ENCODE measurements at places on chromosomes 16 and 17. TPM values are rescaled to one million over a fixed set of nuclear protein-coding genes. Genes with fewer than 3 reads are reported as not detected.

PRSS33 gene
- 4.4 TPM for polyA plus RNA-seq

PYDC1 gene
- not detected for polyA plus RNA-seq

KRTAP3-2 gene
- not detected for polyA plus RNA-seq

KRTAP4-1 gene
- polyA plus RNA-seq: not detected

PHOSPHO1 gene
- polyA plus RNA-seq: 99.5 TPM

CDT1 gene
- 11.9 TPM for polyA plus RNA-seq

CDH8 gene
- polyA plus RNA-seq: 0.83 TPM

GRCh38 chr17:58360296-58361063 lies 8.5 kb upstream of the SUPT4H1 start:
- DNase-seq: peak; percentile 37

DNA sequence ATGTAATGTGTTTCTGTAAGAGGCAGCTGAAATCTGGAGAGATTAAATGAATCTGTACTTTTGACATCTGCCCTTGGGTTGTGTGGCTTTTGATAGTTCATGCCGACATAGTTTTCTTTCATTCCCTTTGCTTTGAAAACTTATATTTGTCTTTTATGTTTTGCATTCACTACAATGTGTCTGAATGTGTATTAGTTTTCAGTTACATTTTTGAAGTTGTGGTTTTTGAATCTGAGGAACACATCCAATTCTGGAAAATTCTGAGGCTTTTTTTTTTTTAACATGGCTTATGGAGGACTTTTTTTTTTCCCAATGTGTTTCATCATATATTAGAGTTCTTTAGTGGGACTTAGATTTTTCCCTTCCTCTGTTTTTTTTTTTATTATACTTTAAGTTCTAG lies 683.7 kb upstream of the SOX9 start:
- DNase-seq: no peak

DNA sequence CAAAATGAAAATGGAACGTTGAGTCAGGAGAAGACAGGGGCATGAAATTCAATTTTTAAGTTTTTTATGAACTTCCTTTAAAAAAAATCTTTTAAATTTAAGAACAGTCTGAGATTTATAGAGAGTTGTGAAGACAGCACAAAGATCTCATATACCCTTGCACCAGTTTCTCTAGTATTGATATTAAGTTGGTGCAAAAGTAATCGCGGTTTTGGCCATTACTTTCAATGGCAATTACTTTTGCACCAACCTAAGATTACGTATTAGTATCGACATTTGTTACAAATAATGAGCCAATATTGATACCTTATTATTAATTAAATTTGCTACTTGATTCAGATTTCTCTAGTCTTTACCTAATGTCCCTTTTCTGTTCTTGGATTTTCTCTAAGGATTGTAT lies 684.4 kb upstream of the CDH8 start:
- DNase-seq: no peak

DNA sequence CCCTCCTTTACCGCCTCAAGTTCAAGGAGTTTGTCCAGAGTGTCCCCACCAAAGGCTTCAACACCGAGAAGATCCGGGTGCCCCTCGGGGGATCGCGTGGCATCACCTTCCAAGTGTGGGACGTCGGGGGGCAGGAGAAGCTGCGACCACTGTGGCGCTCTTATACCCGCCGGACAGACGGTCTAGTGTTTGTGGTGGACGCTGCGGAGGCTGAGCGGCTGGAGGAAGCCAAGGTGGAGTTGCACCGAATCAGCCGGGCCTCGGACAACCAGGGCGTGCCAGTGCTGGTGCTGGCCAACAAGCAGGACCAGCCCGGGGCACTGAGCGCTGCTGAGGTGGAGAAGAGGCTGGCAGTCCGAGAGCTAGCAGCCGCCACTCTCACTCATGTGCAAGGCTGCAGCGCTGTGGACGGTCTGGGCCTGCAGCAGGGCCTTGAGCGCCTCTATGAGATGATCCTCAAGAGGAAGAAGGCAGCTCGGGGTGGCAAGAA lies 1.1 kb downstream of the ARL4D start:
- DNase-seq: peak; percentile 55

GRCh38 chr17:35167666-35168065 lies 20.0 kb downstream of the UNC45B start:
- DNase-seq: no peak

DNA sequence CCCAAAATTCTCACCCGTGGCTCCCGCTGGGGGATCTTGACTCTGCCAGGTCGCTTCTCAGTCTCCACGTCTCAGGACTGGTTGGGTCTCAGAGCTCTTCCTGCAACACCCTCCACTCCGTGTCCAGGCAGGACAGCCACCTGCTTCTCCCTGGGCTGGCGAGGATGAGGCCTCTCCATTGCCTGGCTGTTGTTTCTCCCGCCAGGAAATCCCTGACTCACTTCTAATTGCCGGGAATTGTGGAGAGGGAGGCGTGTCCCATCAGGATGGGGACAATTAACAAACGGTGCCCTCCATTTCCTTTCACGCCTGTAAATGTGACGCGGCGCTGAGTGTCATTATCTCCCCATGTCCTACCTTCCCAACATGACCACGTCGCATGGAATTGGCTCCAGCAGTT lies 204.5 kb downstream of the RBFOX3 start:
- no peak for DNase-seq

- DNase-seq: no peak
Measured at GRCh38 chr16:54210452-54211125, 76.0 kb downstream of the IRX3 start.

DNA sequence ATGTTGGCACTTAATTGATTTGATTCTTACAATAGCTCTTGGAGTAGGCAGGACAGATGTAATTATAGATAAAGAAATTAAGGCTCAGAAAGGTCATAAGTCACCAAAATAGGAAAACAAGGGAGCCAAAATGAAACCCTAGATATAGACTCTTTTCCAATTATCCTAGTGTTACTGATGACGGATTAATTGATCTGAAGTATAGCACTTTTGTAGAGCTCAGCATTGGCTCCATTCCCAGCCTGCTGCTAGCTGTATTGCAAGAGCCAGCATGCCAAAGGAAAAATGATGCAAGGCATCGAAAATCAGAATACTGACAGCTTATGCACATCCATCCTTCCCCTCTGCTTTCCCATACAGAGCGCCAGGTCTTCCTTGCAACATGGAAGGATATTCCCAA lies 21.6 kb upstream of the RASL10B start:
- DNase-seq: no peak

DNA sequence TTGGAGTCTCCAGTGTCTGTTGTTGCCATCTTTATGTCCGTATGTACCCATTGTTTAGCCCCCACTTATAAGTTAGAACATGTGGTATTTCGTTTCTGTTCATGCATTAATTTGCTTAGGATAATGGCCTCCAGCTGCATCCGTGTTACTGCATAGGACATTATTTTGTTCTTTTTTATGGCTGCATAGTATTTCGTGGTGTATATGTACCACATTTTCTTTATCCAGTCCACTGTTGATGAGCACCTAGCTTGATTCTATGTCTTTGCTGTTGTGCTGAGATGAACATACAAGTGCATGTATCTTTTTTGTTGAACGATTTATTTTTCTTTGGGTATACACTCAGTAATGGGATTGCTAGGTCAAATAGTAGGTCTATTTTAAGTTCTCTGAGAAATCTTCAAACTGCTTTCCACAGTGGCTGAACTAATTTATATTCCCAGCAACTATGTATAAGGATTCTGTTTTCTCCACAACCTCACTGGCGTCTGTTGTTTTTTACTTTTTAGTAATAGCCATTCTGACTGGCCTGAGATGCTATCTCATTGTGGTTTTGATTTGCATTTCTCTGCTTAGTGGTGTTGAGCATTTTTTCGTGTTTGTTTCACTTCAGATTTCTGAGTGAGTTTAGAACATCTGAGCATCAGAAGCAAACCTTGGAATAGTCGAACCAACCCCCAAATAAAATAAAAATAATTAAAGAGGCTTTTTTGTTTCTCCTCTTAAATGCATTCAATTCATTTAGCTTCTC lies 304.7 kb downstream of the ZFHX3 start:
- DNase-seq: no peak
